ENCODE measurements at places on chromosomes 7 and 10. TPM values are rescaled to one million over a fixed set of nuclear protein-coding genes. Genes with fewer than 3 reads are reported as not detected.

The CYP2C8 gene
- total RNA-seq: not detected

DNA sequence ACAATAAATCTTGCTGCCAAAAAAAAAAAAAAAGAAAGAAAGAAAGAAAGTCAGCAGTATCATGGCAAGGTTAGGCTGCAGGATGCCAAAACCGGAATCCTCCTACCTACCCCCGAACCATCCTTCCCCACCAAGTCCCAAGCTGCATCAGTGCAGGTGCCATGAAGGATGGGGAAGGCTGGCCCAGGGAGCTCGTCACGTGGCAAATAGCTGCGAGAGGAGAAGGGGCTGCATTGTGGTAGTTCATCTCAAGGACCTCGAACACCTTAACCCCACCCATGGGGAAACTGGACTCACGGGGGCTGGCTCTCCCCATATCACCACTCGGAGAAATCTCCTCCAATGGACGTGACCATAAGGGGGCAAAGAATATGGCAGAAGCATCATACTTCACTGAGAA is 86.2 kb downstream of the TACC2 start:
- no peak for DNase-seq
- no peaks in the 10 kb centered on the region for H3K4me1 ChIP-seq
- H3K27me3 ChIP-seq: peaks cover 2% of the 10 kb centered on the region
- no peak overlapping the region for H3K4me3 ChIP-seq
- H3K36me3 ChIP-seq: no peaks in the 10 kb centered on the region

DNA sequence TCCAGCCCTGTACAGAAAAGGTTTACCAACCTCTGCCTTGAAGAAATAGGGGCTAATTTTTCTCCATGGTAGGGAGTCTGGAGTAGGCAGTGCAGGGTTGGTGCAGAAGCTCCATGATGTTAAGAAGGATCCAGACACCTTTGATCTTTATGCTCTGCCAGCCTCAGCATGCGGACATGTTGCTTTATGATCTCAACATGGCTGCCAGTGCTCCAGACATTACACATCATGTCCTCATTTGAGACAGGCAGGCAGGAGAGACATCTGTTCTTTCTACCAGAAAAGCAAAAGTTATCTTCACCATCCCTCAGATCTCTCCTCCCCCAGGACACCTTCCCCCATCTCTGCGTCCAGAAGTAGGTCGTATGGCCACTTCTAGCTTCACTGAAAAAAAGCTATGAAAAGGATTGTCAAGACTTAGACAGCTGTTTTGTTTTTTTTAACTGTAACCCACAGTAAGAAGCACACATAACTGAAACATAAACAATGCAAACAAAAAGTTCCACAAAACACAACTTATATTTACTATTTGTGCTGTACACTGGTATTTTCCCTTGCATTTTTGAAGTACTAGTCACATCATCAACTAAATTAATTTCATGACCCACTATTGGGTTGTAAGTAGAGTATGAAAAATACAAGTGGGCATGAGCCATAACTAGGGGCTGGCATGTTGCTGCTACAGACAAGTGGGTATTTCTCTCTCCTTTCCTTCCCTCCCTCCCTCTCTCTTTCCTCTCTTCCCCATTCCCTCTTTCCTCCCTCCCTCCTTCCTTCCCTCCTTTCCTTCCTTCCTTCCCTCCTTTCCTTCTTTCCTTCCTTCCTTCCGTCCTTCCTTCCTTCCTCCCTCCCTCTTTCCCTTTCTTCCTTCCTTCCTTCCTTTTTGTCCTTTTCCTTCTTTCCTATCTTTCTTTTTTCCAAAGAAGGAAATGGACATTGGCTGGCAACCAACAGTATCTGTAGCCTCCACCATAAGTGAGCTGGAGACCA is 2.6 kb upstream of the RASSF4 start:
- peaks cover 24% of the 10 kb centered on the region for H3K4me1 ChIP-seq
- peak overlapping the region; percentile 87 for H3K4me3 ChIP-seq
- no peak overlapping the region for H3K27ac ChIP-seq

GRCh38 chr10:128254476-128254875 is 128.3 kb upstream of the MKI67 start:
- no peak for DNase-seq
- H3K36me3 ChIP-seq: no peaks in the 10 kb centered on the region
- H3K27ac ChIP-seq: peak overlapping the region; percentile 40
- no peak overlapping the region for H3K4me3 ChIP-seq
- peaks cover 3% of the 10 kb centered on the region for H3K27me3 ChIP-seq
- peaks cover 6% of the 10 kb centered on the region for H3K4me1 ChIP-seq

DNA sequence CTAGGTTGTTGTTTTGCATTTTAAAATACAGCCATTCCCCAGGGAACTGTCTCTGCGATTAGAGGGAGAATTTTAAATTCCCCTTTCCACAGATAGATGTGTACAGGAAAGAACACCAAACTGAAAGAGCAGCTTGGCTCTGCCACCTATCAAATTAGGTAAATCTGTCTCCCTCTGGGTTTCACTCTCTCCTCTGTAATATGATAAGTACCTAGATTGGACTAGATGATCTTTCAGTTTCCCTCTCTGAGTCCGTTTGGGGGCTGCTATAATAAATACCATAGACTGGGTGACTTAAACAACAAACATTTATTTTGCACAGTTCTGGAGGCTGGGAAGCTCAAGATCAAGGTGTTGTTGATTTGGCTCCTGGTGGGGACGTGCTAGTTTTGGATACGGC is 186.0 kb downstream of the KIF20B start:
- DNase-seq: no peak
- no peaks in the 10 kb centered on the region for H3K36me3 ChIP-seq
- no peak overlapping the region for H3K4me3 ChIP-seq
- no peaks in the 10 kb centered on the region for H3K4me1 ChIP-seq

GRCh38 chr7:79319369-79319768 is 134.1 kb downstream of the MAGI2 start:
- H3K36me3 ChIP-seq: no peaks in the 10 kb centered on the region
- no peaks in the 10 kb centered on the region for H3K27me3 ChIP-seq
- no peak overlapping the region for H3K27ac ChIP-seq
- H3K4me1 ChIP-seq: no peaks in the 10 kb centered on the region
- no peak for DNase-seq

DNA sequence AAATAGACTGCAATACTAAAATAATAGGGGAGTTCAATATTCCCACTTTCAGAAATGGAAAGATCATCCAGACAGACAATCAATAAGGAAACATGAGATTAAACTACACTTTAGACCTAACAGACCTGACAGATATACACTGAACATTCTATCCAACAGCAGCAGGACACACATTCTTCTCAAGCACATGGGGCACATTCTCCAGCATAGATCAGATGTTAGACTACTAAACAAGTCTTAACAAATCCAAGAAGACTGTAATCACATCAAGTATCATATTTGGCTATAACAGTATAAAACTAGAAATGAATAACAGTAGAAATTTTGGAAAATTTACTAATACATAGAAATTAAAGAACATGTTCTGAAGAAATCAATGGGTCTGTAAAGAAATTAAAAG is 458.9 kb upstream of the ANKRD30A start:
- no peak overlapping the region for H3K4me3 ChIP-seq
- H3K4me1 ChIP-seq: no peaks in the 10 kb centered on the region
- no peak overlapping the region for H3K27ac ChIP-seq
- DNase-seq: no peak

DNA sequence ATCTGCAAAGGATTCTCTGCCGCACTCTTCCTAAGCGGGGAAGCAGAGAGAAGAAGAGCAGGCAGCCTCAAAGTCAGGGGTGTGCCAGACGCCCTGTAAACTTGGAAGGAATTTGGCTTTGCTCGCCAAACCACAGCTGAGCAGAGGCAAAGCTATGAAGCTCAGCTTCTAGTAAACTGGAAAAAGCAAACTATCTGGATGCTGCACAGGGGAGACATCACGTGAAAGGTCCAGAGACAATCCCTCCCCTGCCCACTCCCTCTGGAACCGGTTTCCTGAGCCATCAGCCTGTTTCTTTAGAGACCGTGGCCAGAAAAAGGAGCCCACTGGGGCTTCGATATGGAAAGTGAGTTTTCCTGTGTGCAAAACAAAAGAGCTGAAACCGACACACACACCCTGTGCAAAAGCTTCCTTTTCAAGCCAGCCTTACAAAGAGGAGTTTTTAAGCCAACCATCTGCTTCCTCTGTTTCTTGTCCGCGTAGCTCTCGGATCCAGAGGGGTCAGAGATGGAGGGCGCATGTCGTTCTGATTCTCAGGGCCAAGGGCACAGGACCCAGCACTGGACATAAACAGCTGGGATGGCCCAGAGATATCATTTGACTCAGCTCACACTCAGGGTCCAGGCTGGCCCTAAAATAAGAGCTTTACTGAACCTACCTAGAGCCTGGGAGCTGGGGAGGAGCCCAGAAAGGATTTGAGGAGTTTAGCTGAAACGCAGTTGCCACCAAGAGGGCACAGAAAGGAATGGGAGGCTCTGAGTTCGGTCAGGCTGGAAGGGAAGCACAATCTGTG is 58.2 kb upstream of the DNAAF5 start:
- no peak overlapping the region for H3K4me3 ChIP-seq
- H3K27me3 ChIP-seq: no peaks in the 10 kb centered on the region
- H3K27ac ChIP-seq: no peak overlapping the region
- DNase-seq: no peak
- H3K4me1 ChIP-seq: no peaks in the 10 kb centered on the region
- H3K36me3 ChIP-seq: peaks cover 5% of the 10 kb centered on the region

The PRSS37 gene
- total RNA-seq: not detected

DNA sequence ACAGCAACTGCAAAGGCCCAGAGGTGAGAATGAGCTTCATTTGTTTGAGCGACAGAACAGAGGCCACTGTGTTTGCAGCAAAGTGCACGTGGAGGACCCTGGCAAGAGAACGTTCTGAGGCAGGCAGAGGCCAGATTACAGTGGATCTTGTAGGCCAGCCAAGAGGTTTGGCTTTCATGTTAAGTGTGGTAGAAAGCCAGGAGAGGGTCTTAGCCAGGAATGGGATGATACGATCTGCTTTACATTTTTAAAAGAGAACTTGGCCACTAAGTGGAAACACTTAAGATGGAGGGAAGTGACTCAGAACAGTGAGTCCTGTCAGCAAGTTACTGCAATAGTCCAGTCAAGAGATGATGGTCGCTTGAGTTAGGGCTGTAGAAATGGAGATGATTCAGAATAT is 4.6 kb downstream of the CCDC136 start:
- no peak for DNase-seq
- no peaks in the 10 kb centered on the region for H3K4me1 ChIP-seq
- no peak overlapping the region for H3K27ac ChIP-seq
- H3K36me3 ChIP-seq: peaks cover under 1% of the 10 kb centered on the region
- H3K27me3 ChIP-seq: peaks cover 2% of the 10 kb centered on the region

- peaks cover 5% of the 10 kb centered on the region for H3K27me3 ChIP-seq
- H3K27ac ChIP-seq: no peak overlapping the region
- peaks cover 9% of the 10 kb centered on the region for H3K4me1 ChIP-seq
- no peaks in the 10 kb centered on the region for H3K36me3 ChIP-seq
- no peak overlapping the region for H3K4me3 ChIP-seq
Measured at GRCh38 chr10:91689731-91690168, 56.9 kb upstream of the PPP1R3C start.

DNA sequence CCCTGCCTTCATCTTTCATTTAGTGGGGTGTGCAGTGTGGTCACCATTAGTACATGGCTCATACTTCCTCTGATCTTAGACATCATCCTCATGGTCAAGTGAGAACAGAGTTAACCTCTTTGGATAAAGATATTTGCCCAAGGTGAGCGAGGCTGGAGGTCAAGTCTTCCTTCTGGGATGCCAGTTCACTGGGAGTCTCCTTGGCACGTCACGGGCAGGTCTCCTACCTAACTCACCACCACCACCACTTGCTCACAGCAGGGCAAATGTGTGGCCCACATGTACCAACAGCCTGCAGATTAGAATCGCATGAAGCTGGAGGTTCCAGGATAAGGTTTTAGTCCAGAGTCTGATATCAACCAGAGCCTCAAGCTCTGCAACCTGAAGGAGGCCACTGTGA is 164.6 kb downstream of the USP6NL start:
- DNase-seq: no peak
- H3K27me3 ChIP-seq: peaks cover 3% of the 10 kb centered on the region
- H3K4me3 ChIP-seq: no peak overlapping the region
- no peak overlapping the region for H3K27ac ChIP-seq

DNA sequence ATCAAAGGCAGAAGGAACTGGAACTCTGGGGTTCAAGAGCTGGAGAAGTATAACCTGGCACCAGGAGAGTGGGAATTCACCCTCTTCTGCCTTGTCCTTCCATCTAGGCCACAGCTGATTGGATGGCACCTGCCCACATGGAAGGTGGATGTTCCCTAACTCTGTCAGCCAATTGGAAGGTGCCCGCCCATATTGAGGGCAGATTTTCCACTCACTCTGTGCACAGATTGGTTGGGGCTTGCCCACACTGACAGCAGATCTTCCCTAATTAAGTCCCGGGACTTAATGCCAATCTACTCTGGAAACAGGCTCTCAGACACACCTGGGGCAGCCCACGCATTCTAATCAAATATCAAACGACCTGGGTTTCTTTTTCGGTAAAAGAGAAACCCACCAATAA is 1142.3 kb upstream of the CELF2 start:
- H3K27ac ChIP-seq: no peak overlapping the region
- H3K4me1 ChIP-seq: no peaks in the 10 kb centered on the region
- H3K27me3 ChIP-seq: no peaks in the 10 kb centered on the region
- no peak for DNase-seq

GRCh38 chr10:22481687-22482539 is 136.6 kb downstream of the SPAG6 start:
- no peak for DNase-seq
- no peak overlapping the region for H3K27ac ChIP-seq
- peaks cover 22% of the 10 kb centered on the region for H3K4me1 ChIP-seq
- peaks cover 23% of the 10 kb centered on the region for H3K27me3 ChIP-seq
- H3K36me3 ChIP-seq: no peaks in the 10 kb centered on the region
- no peak overlapping the region for H3K4me3 ChIP-seq

- H3K4me3 ChIP-seq: no peak overlapping the region
- no peaks in the 10 kb centered on the region for H3K27me3 ChIP-seq
- H3K36me3 ChIP-seq: peaks cover 69% of the 10 kb centered on the region
- H3K4me1 ChIP-seq: peaks cover 5% of the 10 kb centered on the region
Measured at GRCh38 chr10:38050212-38050611, 39.7 kb downstream of the ZNF33A start.

The VGF gene
- total RNA-seq: 0.10 TPM

The AASS gene
- total RNA-seq: 1.0 TPM

The GPR146 gene
- 2.2 TPM for total RNA-seq

- no peak within 1 kb of the TSS for H3K27ac ChIP-seq
- peaks cover 3% of the 10 kb centered on the region for H3K36me3 ChIP-seq
- H3K4me1 ChIP-seq: no peaks in the 10 kb centered on the region
- no peak for DNase-seq
- H3K27me3 ChIP-seq: peaks cover 37% of the 10 kb centered on the region
Measured at GRCh38 chr7:150341263-150342120, at the start of gene RARRES2. RARRES2 (minus strand) TSS chr7:150341629; CDS start chr7:150340609, 1,020 bp downstream.

Measured in activated T-helper 1 cell treated with anti-CD3 and anti-CD28 coated beads, Interleukin-12 subunit alpha, Interleukin-12 subunit beta, Interleukin-2, Interleukin-4 antibody, amounts not matched to agents 30 ng/mL and 10 ng/mL and 1 ng/mL, durations not matched to agents 14 hours and 24 hours and 36 hours (primary cell).